RWPE2 (cell line): ENCODE measurements at places on chromosomes 11 and 22.

DNA sequence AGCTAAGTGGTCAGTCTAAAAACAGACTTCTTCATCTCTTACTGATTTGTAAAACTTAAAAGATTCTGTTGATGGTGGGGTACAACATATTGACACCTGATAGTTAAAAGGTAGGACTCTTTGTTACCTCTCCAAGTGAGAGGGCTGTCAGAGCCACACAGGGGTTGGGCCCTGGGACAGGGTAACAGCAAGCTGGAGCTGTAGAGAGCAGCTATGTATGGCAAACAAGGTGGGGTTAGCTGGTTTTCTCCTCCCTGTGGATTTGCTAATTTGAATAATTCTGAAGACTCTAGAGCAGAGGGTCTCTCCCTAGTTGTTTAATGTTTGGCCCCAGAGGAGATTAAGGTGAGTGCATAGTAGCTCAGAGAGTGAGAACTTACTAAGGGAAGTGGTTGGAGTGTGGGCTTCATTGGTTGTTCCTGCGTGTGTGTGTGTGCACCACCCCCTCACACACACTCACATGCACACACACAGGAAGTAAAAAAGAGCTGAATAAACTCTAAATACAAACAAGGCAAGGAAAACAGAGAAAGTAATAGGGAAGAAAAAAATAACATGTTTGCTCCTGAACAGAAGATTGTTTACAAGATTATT is 9.2 kb upstream of the GAS2 start:
- DNase-seq, result no peak

- no peak for DNase-seq
Observed at GRCh38 chr11:67604815-67605214, 1.9 kb upstream of the NDUFV1 start.

GRCh38 chr11:1445741-1446445 is 40.7 kb downstream of the MOB2 start:
- DNase-seq, result no peak

GRCh38 chr22:41280065-41280464 is 5.9 kb downstream of the RANGAP1 start:
- DNase-seq, result peak; percentile 94

GRCh38 chr22:46049726-46050450 is 72.9 kb upstream of the WNT7B start:
- peak; percentile 54 for DNase-seq

GRCh38 chr11:121894581-121894980 is 221.4 kb downstream of the BLID start:
- no peak for DNase-seq

DNA sequence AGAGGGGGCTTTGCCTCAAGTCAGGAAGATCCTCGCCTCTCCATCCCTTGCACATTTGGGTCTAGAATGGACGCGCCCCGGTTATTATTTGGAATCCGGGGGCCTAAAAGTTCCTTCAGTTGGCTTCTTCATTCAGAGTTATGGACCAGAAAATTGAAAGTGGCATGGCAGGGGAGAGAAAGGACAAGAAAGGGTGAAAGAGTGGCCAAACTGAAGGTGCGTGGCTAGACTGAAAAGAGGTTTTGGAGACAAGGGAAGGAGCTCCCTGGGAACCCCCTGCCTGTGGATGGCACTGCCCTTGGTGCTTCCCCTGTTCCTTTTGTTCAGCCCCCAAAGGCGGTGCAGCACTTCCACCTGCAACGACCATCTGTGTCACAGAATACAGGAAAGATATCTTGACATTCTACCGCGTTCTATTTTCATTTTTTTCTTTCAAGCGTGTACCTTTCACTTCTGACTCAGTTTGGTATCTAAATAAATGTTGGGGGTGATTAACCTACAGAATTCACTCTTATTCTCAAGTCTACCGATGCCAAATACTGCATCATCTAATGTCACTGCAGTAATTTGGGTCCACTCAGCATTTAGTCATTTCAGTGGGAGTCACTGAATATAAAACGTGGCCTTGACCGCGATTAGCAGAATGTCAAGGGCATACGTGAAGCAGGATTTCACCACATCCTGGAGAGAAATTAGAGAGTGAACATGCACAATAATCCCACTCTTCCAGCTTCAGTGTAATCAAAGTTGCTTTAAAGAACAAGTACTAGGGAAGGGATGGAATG is 88.1 kb upstream of the ARHGAP32 start:
- DNase-seq, result no peak

- DNase-seq, result peak; percentile 34
Observed at GRCh38 chr11:1042626-1043562, 6.4 kb upstream of the MUC6 start.

DNA sequence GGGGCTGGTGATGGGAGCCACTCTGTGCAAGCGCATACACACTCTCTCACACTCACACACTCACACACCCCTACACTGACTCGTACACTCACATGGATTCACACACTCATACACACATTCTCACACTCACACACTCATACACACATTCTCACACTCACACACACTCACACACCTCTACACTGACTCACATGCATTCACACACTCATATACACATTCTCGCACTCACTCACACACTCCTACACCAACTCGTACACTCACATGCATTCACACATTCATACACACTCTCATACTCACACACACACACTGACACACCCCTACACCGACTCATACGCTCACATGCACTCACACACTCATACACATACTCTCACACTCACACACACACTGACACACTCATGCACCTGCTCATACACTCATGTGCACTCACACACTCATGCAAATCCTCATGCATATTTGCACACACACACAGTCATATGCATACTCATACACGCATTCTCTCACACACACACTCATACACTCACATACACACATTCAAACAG is 5.1 kb downstream of the KRTAP5-11 start:
- DNase-seq, result no peak

- no peak for DNase-seq
Observed at GRCh38 chr22:50620593-50621355, 7.2 kb downstream of the ARSA start.

DNA sequence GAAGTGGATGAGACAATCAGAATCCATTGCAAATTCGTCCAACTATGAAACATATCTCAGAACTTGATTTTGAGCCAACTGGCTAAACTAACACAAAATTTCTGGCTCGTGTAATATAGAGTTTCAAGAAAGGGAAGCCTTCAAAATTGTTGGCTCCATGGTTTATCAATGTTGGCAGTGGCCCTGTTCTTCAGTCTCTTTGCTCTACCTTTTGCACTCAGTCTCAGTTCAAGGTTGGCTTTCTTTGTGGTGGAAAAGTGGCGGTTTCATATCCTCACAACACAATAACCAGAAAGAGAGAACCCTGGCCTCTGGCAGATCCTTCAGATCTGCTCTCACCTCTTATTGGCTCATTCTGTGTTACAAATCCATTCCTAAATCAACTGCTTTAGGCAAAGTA is 473.8 kb upstream of the API5 start:
- DNase-seq, result no peak

DNA sequence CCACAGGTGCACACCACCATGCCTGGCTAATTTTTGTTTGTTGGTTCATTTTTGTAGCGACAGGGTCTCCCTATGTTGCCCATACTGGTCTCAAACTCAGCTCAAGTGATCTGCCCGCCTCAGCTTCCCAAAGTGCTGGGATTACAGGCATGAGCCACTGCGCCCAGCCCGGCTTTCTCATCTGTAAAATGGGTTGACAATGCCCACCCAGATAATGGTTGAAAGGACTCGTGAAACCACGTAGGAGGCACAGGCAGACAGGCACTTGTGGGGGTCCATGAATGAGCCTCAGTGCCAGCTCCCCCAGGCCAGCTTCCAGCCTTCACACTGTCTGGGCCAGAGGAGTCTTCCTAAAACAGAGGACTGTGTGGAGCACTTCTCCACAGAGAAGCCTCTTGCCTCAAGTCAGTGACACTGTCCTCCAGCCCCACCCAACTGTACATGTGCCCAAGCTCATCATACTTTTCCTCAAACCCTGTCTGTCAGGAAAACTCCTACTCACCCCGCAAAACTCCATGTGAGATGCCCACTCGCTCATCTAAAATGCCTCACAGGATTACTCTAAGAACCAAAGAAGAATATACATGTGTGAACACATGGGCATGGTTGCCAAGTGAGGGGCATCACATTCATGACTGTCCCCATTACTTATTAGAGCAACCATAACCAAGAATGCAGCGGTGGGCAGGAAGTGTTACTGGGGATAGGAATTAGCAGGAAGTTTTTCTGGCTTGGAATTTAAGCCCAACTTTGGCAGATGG is 32.1 kb upstream of the WNT7B start:
- DNase-seq, result peak; percentile 43

- DNase-seq, result no peak
Observed at GRCh38 chr11:19060629-19061028, at the start of gene MRGPRX2. MRGPRX2 (minus strand) TSS chr11:19060717; CDS start chr11:19056402, 4,315 bp downstream.

GRCh38 chr11:108368134-108368533 is 99.2 kb downstream of the C11orf65 start:
- DNase-seq, result no peak
